ENCODE measurements at places on chromosomes 2 and 18.

GRCh38 chr2:40105593-40105992 is 326.5 kb upstream of the THUMPD2 start:
- DNase-seq = no peak

DNA sequence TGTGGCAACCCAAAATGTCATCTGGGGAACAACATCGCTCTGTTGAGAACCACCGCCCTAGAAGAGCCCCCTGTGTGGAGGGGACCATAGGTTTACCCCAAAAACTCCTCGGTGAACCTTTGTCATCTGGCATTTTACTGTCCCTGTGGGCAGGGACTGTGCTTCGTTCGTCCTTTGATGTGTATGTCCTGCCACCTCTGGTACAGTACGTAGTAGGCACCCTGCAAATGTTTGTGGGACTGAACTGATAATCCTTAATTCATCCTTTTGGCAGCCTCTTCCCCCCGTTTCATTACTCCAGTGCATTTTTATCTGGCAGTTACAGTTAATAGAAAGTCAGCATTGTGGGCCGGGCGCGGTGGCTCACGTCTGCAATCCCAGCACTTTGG is 728 bp downstream of the NAPG start:
- no peak for DNase-seq

DNA sequence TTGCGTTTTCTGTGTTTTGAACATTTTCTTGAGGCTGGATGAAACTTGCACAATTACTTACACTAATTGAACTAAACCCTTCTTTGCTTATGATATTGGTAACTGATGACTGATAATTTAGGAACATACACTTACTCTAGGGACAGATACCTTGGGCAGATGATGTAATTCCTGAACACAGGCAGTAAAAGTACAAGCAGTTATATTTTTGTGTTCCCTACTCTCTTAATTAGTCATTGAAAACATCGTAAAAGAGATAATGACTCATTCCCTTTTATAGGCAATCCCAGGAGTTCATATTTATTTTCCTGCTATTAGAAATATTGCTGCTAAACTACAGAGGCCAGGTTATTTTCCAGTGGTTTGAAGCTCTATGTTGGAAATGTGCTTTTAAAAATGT is 46.4 kb downstream of the CCDC85A start:
- DNase-seq = no peak

DNA sequence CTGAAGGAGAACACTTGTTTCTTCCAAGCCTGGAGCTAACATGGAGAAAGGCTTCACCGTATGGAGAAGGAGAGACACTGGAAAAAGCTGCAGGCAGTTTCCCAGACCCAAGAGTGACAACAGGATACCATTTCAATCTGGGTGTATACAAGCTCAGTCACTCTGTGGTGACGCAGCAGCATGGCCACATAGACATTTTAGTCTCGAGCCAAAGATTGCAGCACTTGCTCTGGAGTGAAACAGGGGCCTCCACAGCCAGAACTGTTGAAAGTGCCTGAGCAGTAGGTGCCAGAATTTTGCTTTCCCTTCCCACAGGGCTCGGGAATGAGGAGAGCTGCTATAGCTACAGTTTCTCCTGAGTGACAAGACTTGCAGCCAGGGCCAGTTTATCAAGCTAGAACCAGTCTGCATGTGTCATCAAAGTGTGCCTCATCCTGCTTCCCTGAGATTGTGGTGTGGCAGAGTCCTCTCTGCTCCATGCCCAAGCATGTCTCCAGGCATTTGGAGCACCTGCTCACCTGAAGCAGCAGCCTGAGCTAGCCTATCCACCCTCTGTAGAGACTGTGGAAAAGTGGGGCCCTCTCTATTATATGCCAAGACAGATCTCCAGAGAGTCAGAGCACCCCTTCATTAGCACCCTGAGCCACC is 234.6 kb upstream of the CDH19 start:
- no peak for DNase-seq

DNA sequence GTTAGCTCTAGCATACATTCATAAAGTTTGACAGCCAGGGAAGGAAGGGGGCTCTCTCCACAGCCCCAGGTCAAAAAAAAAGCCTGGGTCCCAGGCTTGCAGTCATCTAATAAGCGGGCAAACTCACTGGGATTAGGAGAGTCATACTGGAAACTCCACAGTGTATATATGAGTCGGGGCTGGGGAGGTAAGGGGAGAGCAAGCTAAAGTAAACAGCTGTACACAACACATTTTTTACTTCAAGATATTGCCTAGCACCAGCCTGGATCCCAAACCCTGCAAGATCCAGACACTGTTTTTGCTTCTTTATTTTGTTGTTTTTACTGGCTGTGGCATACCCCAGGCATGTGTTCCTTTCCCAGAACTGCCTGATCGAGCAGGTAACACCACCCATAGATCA is 291.3 kb upstream of the TANK start:
- no peak for DNase-seq

DNA sequence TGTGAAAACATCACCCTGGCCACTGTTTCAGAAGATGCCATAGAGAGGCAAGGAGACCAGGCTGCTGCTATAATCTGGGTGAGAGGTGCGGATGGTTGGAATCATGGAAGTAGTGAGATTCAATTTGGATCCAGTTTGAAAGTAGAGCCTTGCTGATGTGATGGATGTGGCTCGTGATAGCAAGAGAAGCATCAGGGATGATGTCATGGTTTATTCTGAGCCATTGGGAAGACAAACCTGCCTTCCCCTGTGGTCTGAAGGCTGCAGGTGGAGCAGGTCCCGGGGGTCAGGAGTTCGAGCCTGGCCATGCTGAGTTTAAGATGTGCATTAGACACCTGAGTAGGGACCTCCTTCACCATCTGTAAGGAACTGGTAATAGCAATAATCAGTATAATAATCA is 49.6 kb upstream of the CHMP1B start:
- DNase-seq = no peak

GRCh38 chr2:134372141-134372540 is 118.3 kb downstream of the MGAT5 start:
- DNase-seq = no peak

- DNase-seq = no peak
Measured at GRCh38 chr2:137912371-137912770, 51.9 kb upstream of the HNMT start.

- DNase-seq = no peak
Measured at GRCh38 chr2:221370857-221371211, 201.3 kb downstream of the EPHA4 start.

DNA sequence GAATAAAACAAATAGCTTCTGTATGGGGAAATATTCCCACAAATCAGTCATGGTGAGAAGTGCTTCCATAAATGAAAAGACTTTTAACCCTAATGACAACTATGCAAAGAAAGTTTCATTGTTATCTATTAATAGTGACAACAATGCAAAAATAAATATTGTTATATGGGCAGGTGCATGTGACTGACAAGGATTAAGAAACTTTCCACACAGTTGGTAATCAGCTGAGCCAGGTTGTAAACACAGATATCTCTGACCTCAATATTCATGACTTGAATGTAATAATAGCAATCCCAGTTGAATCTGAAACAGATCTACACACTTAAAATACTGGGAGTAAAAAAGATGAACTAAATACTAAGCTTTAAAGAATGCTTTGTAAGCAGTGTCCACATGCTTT is 517.0 kb upstream of the SOX11 start:
- no peak for DNase-seq

- no peak for DNase-seq
Measured at GRCh38 chr2:193549661-193550060, 1354.9 kb upstream of the TMEFF2 start.

GRCh38 chr2:50582164-50582563 is 449.8 kb downstream of the NRXN1 start:
- no peak for DNase-seq

- no peak for DNase-seq
Measured at GRCh38 chr2:81396417-81397019, 1092.0 kb upstream of the LRRTM1 start.

DNA sequence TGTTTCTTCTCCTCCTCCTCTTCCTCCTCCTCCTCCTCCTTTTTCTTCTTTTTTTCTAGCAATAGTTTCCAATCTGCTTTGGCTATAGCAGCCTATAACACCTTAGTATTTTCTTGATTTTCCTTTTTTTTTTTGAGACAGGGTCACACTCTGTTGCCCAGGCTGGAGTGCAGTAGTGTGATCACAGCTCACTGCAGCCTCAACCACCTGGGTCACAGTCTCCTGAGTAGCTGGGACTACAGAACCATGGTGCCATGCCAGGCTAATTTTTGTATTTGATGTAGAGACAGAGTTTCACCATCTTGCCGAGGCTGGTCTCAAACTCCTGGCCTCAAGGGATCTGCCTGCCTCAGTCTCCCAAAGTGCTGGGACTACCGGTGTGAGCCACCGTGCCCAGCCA is 10.7 kb upstream of the THNSL2 start:
- DNase-seq = no peak

DNA sequence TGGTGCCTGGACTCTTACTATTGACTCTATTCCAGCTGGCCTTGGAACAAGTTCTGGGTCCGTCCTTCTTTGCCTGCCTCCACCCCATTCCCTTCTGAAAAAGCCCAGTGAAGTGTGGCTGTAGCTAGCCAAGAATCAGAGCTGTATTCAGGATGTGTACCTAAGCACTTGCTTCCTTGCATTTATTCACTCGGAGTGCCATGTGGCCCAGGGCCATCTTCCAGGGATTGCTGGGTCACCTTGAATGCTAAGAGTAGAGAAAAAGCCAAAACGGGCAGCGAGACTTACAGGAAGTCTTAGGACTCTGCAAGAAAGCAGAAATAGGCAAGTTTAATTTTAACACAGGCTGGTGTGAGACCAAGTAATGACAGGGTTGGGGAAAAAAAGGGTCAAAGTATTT is 4.1 kb downstream of the ITGA6 start:
- DNase-seq = no peak

DNA sequence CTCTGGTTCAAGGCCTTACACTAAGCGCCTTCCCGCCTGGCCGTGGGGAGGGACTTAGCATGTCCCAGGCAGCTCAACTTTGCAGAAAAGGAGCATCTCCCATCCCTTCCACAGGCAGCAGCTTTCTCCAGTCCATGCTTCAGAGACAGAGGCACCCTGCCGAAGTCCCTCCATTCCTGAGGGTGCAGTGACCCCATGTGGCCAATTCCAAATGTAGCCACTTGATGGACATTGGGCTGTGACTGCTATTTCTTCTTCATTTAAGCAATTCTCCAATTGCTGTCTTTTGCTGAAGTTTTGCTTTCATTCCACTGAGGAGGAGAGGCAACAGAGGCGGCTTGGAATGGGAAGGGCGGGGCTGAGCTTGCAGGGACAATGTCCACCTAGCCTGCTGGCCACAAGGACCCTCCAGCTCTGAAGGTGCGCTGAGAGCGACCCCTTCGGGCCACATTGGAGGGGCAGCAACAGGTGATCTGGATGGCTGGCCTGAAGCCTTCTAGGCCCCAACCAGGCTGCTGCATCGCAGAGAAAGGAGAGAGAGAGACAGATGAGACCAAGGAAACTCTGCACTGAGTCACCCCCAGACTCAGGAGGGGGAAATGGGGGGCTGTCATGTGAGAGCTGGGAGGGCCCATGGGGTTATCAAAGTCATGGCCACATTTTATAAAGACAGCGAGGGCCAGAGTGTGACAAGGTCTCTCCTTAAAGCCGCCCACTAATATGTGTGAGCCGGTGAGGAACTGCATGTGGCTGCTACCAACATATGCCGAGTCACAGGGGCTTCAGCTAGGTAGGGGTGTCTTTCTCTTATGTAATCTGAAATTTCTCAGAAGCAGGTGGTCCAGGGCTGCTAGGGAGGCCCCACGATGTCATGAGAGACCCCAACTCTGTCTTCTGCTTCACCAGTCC is 61.3 kb downstream of the LONRF2 start:
- DNase-seq = no peak

GRCh38 chr2:145159676-145160075 is 639.8 kb upstream of the ZEB2 start:
- DNase-seq = no peak

DNA sequence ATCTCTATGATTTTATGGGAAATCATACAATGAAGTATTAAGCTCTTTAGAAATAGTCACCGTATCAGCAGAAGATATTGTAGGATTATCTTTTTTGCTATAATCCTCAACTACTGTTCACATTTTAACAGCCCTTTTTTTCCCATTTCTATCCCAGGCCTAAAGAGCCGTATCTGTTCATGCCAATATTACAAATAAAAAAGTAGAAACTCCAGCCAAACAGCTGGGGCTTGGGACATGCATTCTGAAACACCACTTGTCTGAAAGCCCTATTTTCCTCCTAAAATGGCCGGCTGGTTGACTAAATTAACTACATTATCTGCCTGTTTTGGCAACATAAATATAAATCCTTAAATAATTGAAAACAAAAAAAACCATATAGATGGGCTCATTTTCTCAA is 477.8 kb downstream of the CDH2 start:
- DNase-seq = no peak

DNA sequence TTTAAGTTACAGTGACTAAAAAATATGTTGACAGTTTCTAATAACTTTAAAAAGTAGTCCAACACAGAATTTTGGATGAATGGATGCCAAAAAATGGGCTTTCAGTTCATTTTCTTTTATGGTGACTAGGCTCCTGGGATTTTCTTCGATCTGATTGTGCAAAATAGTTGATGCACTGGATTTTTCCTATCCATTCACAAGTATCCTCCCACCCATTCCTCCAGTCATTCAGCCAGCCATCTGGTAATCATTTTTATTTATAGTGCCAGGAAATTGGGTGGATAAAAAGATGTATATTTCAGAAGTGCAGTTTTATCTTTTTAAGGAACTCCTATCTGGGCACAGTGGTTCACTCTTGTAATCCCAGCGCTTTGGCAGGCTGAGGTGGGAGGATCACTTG is 175.1 kb downstream of the PTPRM start:
- no peak for DNase-seq

DNA sequence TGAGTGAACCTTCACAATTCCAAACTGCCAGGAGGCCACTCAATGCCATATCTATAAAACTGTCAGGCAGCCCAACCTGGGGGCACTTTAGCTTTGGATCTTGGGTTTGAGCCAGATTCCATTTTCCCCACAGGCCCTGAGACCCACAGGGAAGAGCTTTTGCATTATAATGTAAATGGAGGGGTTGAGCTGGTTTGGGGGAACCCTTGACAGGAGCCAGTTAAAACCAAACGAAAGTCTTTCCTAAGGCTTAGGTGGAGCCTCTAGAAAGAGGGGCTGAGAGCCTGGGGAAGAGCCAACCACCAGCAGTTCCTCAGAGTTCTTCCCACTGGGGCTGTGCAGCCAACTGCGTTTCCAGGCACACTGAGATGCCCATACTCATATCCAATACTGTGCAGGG is 42.7 kb downstream of the BCL11A start:
- no peak for DNase-seq

- no peak for DNase-seq
Measured at GRCh38 chr2:16302431-16303272, 362.3 kb downstream of the MYCN start.

DNA sequence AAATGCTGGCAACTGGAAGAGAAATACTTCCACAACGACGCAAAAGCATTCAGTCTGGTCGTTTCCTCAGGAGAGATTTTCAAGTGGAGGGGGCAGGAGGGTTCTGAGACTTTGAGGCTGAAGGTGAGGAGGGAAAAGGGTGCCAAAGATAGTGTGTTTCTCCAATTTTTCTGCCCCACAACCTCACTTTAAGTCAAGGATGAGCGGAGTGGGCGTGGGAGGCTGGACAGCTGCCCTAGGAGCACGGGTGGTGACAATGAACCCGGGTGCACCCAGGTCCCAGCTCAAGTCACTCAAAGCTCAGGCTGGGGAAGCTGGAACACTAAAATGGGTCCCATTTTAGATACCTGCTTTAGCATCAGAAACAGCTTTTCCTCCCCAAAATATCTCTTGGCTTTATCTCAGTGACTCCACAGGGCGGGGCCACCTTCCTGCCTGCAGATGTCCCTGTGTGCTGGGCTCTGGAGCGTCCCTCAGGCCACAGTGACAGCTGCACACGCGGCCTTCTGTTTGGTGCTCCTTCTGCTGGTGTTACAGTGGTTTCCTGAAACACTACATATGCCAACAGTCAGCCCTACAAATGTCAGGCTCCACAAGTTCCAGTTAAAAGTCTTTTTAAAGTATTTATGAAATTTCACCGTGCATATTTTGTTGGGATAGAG is 1.4 kb upstream of the MBP start:
- DNase-seq = no peak
